Left ventricle myocardium inferior (tissue), 1 donor: ENCODE measurements at places on chromosomes 12 and 14. TPM values are rescaled to one million over a fixed set of nuclear protein-coding genes. Genes with fewer than 3 reads are reported as not detected.

CLEC4C gene
- not detected for total RNA-seq

B4GALNT3 gene
- total RNA-seq = 43.4 TPM

KLHL33 gene
- total RNA-seq = 0.33 TPM

DNA sequence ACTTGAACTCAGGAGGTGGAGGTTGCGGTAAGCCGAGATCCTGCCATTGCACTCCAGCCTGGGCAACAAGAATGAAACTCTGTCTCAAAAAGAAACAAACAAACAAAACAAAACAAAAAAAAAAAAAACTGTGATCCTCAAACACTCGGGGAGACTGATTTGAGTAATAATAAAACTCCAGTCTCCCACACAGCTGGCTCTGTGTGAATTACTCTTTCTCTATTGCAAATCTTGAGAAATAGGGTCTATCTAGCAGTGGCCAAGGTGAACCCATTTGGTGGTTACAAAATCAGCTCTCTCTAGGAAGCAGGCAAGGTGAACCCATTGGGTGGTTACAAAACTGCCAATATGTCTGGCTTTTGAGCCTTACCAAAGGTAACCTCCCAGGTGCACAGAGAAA is 6.0 kb upstream of the ACOT6 start:
- no peak for DNase-seq
- H3K4me3 ChIP-seq = no peak overlapping the region
- H3K4me1 ChIP-seq = no peaks in the 10 kb centered on the region
- no peaks in the 10 kb centered on the region for H3K27me3 ChIP-seq
- no peaks in the 10 kb centered on the region for H3K36me3 ChIP-seq

ARMH4 gene
- total RNA-seq = 7.3 TPM

DNA sequence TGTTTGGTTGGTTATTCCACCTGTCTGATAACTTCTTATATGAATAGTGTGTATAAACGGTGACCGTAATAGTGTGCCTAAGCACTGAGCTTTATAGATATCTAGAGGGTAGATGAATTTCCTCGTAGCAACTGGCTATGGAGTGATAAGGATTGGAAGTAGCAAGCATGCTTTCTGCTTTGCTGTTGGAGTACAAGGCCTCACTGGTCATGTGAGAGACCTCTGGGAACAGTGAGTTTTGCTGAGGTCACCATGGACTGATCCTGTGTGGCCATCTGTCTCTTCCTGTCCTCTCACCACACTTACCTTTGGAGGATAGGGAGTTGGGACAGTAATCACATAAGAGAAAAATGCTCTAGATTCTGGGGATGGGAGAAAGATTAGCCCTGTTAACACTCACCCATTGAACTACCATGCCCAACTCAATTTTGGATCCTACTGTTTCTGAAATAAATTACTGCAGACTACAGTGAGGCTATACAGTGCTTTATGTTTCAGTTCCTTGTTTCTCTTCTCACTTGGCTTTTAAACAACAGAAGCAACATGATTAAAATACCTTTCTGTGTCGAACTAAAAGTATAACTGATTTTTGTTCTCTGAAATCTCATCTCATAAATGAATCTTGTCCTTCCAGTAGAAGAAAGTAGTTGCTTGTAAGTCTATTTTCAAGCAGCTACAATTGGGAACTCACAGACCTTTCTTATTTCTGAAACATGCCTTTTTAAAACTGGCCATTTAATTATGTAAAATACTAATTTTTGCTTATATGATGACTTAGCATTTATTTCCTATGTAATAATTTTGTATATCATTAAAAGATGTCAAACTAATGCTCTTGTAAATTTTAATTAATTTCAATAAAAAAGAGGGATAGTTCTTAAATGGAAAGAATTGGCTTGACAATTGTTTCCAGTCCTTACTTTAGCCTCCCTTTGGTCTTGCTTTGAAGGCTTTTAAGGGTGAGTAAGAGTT is 8.3 kb downstream of the TMX1 start:
- H3K36me3 ChIP-seq = peaks cover 82% of the 10 kb centered on the region
- no peak overlapping the region for H3K27ac ChIP-seq
- peaks cover 5% of the 10 kb centered on the region for H3K4me1 ChIP-seq

TAS2R31 gene
- total RNA-seq = 0.88 TPM

DNA sequence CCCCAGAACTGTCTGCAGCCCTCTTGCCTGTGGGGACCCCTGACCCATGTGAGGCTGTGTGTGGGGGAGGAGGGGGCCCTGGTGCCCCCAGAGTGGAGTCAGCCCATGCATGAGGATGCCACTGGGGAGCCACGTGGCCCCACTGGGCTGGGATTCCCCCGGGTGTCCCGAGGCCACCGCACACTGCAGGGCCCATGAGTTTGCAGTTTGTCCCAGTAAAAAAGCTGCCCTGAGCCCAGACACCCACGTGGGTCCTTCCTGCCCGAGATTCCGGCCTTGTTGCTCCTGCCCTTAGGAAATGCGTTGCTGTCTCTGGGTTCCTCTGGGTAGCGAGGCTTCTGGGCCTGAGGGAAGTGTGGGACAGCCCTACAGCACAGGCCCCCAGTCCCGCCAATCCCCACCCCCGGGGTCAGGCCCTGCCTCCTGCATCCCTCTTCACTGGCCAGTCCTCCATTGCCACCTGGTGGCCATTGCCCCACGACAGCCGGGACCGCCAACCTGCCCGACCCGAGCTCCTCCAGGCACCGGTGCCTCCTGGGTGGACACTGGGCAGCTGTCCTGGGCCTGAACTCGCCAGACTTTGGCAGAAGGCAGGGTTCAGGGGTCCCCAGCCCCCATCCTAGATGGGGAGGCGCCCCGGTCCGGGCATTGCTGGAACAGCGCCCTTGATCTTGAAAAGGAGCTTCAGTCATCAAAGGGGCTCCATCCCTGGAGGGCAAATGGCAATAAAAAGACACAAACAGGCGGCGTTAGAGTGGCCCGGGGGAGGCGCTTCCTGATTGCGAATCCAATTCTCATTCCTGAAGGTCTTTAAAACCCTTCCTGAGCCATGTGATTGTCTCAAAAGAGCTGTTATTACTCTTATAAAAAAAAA is 15.6 kb upstream of the C14orf180 start:
- H3K36me3 ChIP-seq = no peaks in the 10 kb centered on the region
- H3K27ac ChIP-seq = no peak overlapping the region

RFX4 gene
- not detected for total RNA-seq
